ENCODE measurements at places on chromosomes 1 and 21.

GRCh38 chr1:54108156-54108555 is 44.6 kb downstream of the CDCP2 start:
- no peak for DNase-seq

DNA sequence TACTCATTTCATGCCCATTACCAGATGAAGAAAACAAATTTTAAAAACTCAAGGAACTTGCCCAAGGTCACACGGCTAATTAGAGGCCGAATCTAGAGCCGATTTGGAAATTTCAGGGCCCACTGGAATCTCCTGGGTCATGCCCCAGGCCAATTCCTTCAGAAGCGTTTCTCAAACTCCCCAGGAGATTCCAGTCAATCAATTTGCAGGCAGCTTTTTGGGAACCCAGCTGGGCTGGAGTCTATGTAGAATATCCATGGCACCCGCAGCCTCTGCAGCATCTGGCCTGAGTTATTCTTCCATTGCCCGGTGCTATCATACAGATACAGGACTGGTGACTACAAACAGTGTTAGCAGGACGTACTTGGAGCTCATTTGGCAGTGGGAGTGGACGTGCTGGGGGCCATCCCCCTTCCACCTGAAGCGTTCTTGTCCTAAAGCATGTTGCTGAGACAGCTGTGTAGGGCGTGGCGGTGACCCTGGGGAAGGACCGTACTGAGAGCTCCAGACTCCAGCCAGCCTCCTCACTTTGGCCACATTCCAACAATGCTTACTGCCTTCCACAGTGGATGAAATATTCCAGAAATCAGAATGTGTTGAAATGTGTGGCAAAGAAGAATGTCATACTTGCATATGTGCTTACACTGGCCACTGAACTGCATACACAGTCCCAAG is 38.3 kb downstream of the ABCG1 start:
- DNase-seq: no peak

DNA sequence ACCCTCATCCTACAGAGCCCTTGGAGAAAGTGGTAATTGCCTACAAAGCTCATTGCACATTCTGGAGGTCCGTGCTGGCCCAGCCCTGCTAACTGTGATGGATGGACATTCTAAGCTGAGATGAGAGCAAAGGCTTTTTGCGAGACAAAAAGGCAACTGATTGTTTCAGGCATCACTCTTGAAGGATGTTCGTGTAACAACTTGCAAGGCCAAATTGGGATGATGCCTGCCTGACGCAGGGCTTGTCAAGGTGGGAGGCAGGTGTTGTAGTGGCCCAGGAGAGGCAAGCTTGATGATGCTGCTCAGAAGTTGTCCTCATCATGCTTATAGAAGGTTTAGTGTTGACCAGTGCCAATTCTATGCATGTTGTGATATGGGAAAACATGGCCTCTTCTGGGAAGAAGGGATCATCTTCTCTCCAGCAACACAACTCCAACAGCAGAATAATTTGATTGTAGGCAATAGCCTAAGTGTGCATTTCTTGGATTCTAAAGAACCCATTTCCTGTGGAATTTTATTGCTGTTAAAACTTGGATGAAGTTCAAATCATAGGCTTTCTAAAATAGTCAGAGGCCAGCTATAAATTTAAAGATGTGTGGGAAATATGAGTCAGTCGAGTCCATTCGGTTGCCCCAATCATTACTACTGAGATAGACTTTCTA is 102.5 kb upstream of the COA6 start:
- no peak for DNase-seq

- no peak for DNase-seq
Measured at GRCh38 chr1:3551290-3551678, 60.0 kb downstream of the MEGF6 start.

DNA sequence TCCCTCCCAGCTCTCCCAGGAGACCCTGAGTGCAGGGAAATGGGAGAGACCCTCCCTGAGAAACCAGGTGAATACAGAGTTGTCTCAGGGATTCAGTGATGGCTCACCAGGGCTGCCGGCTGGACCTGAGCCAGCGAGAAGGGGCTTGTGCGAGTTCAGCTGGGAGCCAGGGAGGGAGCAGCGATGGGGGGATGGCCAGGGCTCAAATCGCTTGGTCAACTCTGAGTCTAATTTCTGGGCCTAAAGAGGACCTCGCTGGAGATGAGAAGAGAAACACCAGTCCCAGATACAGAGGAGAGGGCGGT is 6.5 kb downstream of the FCGR2A start:
- DNase-seq: no peak
